ENCODE measurements at places on chromosomes 11 and 22.

DNA sequence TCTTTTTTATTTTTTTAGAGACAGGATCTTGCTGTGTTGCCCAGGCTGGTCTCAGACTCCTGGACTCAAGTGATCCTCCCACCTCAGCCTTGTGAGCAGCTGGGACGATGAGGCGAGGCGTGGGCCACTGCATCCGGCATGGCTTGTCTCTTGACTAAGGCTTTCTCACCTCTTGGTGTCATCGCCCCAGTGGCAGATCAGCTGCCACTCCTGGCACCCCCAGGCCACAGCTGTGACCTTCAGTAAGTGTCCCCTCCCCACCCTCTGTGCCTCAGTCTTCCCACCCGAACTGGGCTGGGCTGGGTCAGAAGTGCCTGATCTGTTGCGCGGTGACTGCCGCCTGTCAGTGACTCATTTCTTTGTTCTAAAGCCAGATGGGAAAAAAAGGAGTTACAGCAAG is 3.6 kb downstream of the SYNGR1 start:
- DNase-seq = no peak

GRCh38 chr11:82233201-82233600 is 500.5 kb downstream of the FAM181B start:
- DNase-seq = no peak

DNA sequence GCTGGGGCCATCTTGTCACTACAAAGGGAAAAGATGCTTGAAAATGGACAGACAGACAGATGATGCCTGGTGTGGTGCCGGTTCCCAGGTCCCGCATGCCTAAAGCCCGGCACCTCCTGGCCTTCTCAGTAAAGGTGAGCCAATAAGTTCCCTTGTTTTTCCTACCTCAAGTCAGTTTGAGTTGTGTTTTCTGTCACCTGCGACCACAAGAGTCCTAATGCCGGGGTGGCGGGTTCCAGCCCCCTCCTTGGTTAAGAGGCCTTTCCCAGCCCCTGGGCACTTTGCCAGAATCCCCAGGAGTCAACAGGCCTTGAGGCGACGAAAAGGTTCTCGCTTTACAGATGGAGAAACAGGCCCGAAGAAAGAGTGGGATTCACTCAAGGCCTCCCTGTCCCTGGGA is 9.0 kb downstream of the FGF19 start:
- no peak for DNase-seq

DNA sequence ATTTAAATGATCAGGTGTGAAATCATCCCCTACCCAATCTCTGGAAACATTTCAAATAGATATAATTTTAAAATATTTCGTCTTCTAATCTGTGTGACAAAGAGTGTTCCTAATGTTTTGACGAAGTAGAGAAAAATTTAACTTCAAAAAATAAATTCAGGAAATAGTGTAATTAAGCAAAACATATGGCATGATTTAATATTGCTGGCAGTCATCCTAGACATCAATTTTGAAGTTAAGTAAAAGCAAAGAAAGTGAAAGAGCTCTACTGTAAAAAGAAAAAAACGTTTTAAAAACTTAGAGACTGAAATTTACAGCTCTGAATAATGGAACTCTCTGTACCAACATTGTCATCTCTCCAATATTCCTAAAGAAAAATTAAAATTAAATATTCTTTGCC is 1062.3 kb downstream of the LRRC4C start:
- DNase-seq = no peak

- DNase-seq = no peak
These were observed 785.6 kb downstream of the TBC1D22A start for GRCh38 chr22:47547881-47548650.

DNA sequence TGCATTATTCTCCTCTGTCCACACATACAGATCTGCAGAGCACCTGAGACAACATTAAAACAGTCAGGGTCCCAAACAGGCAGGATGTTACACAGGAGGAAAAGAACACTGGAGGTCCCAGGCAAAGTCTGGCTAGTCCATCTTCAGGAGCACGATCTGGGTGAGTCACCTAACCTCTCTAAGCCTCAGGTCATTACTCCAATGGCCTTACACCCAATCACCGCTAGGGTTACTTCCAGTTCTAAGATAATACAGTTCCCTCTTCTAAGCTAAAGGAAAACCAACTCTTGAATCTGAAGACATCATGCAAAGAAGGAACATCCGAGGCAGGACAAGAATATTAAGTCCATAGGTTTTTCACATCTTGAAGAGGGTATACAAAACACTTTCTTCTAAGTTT is 24.5 kb downstream of the ASCC2 start:
- DNase-seq = no peak

GRCh38 chr11:26045082-26045481 is 286.8 kb upstream of the ANO3 start:
- no peak for DNase-seq

GRCh38 chr11:130068986-130069658 is 572 bp upstream of the APLP2 start:
- no peak for DNase-seq

DNA sequence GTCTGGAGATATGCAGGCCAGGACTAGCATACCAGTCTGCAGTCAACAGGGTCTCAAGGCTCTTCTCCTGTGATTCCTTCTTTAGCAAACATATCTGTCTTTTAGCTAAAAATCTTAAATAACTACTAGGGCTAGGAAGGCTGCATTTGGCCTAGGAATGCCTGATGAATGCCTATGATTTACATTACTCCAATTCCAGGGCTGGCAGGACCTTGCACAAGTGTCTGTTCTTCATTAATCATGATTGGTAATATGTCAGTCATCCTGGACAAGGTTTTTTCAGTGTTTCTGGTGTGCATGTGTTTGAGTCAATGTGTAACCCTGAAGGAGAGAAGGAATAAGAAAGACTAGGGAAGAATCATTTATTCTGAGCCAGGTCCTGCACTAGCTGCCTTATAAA is 280.5 kb upstream of the NARS2 start:
- no peak for DNase-seq

All from stimulated activated CD4-positive, alpha-beta T cell treated with anti-CD3 and anti-CD28 coated beads, Interleukin-1b, Interleukin-23, amount 100 ng/mL, for 24 hours (primary cell).